ENCODE measurements at places on chromosomes 6 and 20.

GRCh38 chr20:7829776-7830175 is 110.5 kb downstream of the HAO1 start:
- DNase-seq: no peak

- DNase-seq: peak; percentile 53
Observed at GRCh38 chr20:49823152-49823847, 10.7 kb downstream of the SLC9A8 start.

DNA sequence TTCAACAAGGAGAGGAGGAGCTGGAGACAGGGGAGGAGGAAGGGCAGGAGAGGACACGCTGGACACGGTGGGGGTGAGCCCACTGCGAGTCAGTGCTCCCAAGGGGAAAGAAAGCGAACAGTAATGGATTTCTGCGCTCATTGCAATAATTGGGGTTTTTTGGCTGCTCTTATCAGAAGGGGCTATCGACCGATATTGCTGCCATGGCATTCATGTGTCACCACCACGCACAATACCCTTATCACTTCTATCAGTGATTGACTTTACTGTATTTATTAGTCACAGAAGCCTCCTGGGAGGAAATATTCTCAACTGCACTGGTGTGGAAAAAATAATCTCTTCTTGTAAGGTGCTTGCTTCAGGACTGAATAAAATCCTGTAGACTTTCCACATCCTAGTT is 55.8 kb downstream of the CEP43 start:
- no peak for DNase-seq

GRCh38 chr20:62040381-62040922 is 25.2 kb downstream of the TAF4 start:
- no peak for DNase-seq

GRCh38 chr6:158233214-158233795 is 65.2 kb downstream of the GTF2H5 start:
- DNase-seq: no peak

- no peak for DNase-seq
Observed at GRCh38 chr6:101847690-101848089, 454.2 kb downstream of the GRIK2 start.

DNA sequence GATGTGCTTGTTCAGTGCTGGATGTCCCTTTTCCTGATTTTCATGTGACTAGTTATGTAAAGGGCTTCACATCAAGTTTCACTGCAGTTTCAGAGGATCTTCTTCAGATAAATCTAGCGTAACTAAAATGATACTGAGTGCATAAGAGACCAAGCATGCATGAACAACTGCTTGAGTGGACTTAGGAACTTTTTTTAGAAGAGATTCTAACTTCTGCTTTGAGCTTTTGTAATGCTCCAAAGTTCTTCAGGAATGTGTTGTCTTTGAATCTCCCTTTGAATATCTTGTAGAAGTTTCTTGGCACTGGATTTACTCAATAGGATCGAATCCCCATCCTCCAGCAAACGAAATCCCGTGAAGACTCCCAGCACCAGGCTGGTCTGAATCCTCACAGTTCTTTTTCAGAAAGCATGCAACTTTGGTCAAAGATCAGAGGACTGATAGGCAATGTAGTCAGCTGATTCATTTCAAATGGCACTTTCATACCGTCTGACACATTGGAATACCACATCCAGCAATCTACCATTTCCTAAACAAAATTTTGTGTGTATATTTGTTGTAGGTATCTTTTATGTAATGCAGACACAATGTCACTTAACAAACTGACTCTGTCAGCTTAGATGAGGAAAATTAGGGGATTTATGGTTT is 33.2 kb downstream of the ENPP1 start:
- DNase-seq: no peak

GRCh38 chr6:97909380-97909779 is 626.4 kb upstream of the MMS22L start:
- no peak for DNase-seq

- no peak for DNase-seq
Observed at GRCh38 chr6:46276576-46277142, 105.9 kb upstream of the ENPP5 start.

Data from activated CD4-positive, alpha-beta T cell treated with anti-CD3 and anti-CD28 coated beads, Interleukin-10, Interleukin-2, amounts not matched to agents 100 ng/mL and 50 ng/mL, durations not matched to agents 16 hours and 8 hours (primary cell).